ENCODE measurements at places on chromosomes 2 and 18. TPM values are rescaled to one million over a fixed set of nuclear protein-coding genes. Genes with fewer than 3 reads are reported as not detected.

Gene RHOB
- 148 TPM for total RNA-seq

Gene SNTG2
- total RNA-seq, result 0.50 TPM

DNA sequence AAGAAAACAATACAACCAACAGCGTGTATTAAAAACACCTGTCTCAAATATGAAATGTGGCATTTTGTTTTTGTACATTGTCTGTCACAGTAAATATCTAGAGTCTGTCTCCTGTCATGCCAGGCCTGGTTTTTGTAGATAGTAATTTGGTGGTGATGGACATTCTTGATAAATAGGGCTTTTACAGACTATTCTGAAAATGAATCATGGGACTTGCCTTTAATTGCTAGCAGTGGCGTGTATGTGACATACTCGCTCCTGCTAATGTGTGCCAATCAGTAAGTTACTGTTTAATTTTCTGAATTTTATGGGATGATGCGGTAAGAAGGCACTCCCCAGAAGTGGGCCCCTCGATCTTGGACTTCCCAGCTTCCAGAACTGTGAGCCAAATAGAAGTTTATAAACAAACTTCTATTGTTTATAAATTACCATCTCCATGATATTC, 83.7 kb downstream of the TANC1 start:
- H3K36me3 ChIP-seq, result peaks cover 4% of the 10 kb centered on the region
- H3K4me1 ChIP-seq, result peaks cover 11% of the 10 kb centered on the region
- H3K4me3 ChIP-seq, result no peak overlapping the region
- no peak overlapping the region for H3K27ac ChIP-seq

DNA sequence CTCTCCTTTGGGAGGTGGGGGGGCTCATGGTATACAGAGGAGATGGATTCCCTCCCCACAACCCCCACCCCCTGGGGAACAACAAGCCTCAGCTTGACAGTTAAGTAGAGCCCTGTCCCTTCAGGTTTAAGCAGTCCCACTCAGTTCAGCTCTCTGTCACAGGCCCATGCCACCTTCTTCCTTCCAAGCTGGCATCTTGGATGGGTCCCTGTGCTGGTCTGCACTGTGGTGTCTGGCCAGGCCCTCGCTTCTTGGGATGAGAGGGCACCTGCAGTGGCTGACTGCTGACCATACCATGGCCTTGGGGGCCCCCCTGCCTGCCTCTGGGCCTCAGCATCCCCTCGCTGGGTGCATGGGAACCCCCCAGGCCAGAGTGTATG, 20.4 kb upstream of the GPR17 start:
- no peak overlapping the region for H3K27ac ChIP-seq
- H3K4me1 ChIP-seq, result peaks cover 2% of the 10 kb centered on the region
- no peaks in the 10 kb centered on the region for H3K36me3 ChIP-seq
- no peak for DNase-seq

Measured in progenitor cell of endocrine pancreas (in vitro differentiated cells).